Mesothelial cell of epicardium (in vitro differentiated cells): ENCODE measurements at places on chromosomes 7 and 10. TPM values are rescaled to one million over a fixed set of nuclear protein-coding genes. Genes with fewer than 3 reads are reported as not detected.

Gene CRYGN
- total RNA-seq, result 9.4 to 12.2 TPM (median 10.5 TPM) in 3 replicates

Gene TUBB8
- 0.33 to 0.67 TPM (median 0.41 TPM) in 3 replicates for total RNA-seq

Gene SYT15B
- 0.73 to 1.3 TPM (median 0.81 TPM) in 3 replicates for total RNA-seq

Gene NYAP1
- total RNA-seq, result 8.2 to 8.5 TPM (median 8.4 TPM) in 3 replicates

Gene STOX1
- 2.5 to 3.0 TPM (median 2.6 TPM) in 3 replicates for total RNA-seq

DNA sequence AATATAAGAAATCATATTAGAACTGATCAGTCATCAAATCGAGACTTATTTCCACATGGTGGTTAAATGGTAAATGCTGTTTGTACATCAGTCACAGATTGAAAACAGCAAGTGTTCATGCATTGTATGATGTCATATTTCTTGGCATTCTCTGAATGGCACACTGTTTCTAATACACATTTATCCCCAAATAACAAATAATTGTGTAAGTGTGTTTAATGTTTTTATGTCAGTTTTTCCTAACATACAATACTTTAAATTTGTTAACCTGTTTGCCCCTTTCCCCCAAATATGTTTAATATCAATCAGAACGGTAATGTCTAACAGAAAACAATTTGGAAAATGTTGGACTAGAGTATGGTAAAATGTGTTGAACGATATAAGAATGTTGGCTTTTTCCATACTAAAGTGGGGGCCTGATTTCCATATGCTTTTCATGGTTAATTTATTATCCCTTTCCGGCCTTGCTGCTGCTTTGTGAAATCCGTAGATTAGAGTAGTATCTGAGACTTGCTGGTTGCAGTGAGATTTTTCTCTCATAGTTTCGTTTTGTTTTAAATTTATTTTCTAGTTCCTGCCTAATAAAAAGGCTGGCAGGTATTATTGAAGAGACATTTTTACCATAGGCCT is 23.7 kb downstream of the RAB18 start:
- no peak for DNase-seq

Gene SPDYE16
- 0.18 to 0.44 TPM (median 0.34 TPM) in 3 replicates for total RNA-seq

- no peak for DNase-seq
Measured at GRCh38 chr7:36852931-36853330, 128.6 kb upstream of the AOAH start.

DNA sequence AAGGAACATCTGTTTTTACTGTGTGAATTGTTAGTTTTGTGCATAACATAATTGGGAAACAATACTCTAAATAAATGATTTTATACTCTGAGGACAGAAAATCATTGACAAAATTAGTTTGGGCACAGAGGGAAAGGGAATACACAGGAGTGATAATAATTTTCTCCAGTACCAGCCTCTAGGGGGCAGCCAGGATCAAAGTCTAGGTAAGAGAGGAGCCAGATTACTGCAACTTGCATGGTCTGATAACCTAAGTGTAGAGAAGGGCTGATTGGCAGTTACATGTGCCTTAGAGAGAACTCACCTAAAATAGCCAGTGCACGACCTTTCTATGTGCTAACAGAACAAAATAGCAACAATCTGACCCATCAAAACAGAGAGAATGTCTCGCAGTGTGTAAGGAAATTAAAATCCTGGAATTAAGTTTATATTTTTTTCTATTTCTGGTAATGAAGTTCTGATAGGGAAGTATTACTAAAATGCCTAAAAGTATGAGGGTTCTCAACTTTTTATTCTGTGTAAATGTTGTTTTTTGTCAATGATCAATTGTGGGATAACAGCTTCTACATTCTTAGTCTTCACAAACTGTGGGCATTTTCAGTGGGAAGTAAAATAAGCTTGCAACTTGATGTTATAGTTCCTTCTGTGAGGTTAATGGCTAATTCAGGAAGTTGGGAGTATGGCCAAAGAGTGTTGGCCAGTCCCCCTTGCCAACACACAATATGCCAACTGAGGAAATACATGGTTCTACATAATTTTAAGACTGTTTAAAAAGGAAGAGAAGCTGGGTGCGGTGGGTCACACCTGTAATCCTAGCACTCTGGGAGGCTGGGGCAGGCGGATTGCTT is 66.4 kb downstream of the EXOC6 start:
- DNase-seq, result peak; percentile 44

DNA sequence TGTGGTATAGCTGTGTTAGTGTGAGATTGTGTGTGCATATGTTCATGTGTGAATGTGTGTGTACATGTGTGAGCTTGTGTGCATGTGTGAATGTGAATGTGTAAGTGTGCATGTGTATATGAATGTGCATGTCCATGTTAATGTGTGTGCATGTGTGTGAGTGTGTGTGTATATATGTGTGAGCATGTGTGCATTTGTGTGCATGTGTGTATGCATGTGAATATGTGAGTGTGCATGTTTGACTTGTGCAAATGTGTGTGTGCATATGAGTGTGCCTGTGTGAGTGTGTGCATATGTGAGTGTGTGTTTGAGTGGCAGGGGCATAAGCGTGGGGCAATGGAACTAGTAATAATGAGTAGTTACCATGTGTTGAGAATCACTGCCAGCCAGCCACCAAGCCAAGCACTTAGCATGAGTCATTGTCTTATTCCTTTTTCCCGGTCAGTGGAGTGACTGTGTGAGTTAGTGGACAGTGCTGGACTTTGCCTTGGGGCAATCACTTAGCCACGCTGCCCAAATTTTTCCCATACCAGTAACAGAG is 46.3 kb upstream of the SHH start:
- DNase-seq, result no peak

DNA sequence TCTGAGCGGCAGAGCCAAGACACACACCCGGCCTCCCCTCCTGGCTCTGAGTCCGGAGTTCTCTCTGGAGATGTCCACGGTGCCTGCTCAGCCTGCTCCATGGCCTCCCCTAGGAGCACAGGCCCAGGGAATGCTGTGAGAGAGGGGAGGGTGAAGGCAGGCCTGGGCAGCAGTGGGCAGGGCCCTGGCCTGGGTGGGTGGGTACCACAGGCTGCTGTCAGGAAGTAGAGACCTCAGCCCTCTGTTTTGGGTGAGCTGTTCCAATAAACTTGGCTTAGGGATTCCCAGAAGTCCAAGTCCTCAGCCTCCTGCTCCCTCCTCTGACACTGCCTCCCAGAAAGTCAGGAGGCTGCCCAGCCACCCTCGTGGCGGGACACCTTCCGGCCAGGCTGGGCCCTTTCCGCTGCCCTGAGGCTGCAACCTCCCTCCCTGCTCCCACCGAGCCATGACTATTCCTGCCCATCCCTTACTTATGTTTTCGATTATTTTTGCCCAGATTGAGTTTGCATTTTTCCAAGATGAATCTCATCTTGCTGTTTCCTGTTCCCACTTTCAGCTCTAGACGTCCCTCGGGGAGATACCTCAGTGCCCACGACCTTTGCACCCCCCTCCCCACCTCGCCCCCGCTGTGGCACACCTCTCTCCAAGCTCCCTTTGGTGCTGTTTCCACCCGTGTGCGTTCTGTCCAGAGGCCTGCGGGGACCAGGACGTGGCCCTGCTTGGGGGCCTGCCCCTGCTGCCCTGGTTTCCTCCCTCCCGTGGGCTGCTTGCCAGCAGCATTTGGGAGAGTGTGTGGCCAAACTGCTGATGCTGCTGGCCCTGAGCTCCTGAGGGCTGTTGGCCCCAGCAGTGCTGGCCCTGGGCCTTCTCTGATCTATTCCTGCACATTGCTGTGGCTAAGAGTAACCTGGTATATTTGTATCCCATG is 5.8 kb upstream of the POLM start:
- no peak for DNase-seq

- DNase-seq, result no peak
Measured at GRCh38 chr7:110977127-110977737, 113.7 kb upstream of the LRRN3 start.

GRCh38 chr10:30083934-30084333 is 24.5 kb upstream of the JCAD start:
- no peak for DNase-seq
